ENCODE measurements at places on chromosomes 6 and 20.

DNA sequence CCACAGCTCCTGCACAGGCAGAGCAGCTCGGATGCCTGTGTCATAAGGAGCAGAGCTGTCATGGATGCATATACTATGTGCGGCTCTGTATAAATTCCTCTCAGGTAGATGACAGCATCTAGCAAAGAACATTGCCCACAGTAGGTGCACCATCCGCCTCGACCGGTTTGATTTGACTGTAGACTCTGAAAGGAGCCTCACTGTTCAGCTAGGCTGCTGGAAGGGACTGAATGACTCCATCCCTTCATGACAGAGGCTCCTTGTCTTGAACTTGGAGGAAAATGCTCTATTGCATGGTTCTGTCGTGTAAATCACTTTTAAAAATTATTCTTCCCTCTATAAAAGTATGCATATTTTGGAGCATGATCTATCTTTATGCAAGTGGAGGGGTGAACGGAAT is 128.8 kb upstream of the QKI start:
- DNase-seq, result no peak

DNA sequence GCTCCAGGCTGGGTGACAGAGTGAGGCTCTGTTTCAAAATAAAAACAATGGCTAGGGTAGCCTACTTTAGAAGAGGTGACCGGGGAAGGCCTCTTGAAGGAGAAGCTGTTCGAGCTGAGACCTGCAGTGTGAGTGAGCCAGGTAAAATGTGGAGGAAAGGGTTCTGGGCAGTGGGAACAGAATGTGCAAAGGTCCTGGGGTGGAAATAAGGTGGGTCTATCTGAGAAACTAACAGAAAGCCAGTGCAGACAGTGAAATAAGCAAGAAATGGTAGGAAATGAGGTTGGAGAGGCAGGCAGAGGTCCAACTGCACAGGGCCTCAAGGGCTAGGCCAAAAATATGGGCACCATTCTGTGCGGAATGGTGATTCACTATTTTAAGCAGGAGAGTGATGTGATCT is 53.4 kb downstream of the BPIFB1 start:
- DNase-seq, result no peak

DNA sequence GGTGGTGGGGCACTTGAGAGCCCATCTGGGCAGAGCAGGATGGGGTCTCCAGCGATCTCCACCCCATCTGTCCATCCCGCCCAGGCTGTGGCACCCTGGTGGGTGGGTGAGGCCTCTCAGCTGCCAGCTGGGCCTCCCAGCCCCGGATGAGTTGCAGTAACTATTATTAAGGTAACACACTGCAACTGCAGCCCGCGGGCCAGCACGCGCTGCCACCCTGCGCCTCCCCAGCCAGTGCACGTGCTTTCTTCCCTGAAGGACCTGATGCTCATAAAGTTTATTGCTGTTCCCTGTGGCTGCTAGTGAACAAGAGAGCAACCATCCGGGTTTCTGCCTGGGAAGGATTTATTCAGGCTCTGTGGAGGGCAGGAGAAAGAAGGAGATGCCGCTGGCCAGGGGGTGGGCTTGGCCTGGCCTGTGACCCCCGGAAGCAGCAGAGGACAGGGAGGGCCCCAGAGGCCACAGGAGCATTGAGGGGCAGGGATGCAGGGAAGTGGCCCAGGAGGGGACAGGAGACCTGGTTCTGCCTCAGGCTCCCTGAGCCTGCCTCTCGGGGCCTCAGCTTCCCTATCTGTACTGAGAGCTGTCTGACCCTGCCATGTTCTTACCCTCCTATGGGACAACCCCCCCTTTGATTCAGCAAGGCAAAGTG is 1.7 kb downstream of the IP6K3 start:
- DNase-seq, result no peak

GRCh38 chr6:111591370-111591900 is 14.2 kb downstream of the TRAF3IP2 start:
- DNase-seq, result no peak

GRCh38 chr6:138275976-138276375 is 57.7 kb upstream of the PBOV1 start:
- no peak for DNase-seq

- DNase-seq, result peak; percentile 47
Measured at GRCh38 chr20:24795436-24795835, 153.6 kb upstream of the CST7 start.

GRCh38 chr20:49961413-49961812 is 21.4 kb upstream of the SNAI1 start:
- no peak for DNase-seq

DNA sequence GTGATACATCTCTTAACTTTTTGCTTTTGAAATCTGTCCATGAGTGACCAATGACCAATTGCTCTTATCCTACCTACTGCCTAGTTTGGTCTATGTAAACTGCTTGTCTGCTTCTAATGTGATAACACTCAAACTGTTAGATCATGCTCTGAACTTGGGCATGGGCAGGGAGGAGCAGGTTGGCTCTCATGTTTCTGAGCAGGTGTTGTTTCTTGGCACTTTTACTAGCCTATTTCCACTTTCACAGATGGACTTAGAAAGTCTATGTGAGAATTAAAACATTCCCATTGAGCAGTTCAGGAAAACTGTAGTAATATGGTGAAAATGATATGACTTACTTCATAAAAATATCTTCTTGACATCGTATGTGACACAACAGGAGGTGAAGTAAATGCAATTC is 538.4 kb downstream of the HACE1 start:
- DNase-seq, result no peak

GRCh38 chr20:36541768-36542488 is 609 bp downstream of the MYL9 start:
- DNase-seq, result peak; percentile 57

DNA sequence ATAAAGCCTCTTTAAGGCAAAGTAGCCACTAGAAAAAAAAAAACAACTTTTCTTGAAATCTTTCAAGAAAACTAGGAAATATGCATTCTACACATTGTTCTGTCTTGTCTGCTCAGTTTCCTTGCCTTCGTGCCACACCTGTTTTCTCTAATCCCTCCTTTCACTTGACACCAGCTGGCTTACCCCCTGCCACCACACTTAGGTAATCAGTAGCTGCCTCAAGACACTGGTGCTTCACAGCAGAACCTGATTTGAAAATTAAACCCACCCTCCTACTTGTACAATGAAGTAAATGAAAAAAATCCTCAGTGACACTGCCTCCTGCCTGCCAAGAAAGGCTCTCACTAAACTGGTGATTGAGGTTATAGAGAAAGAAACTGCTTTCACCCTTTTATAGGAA is 45.8 kb upstream of the SCML4 start:
- no peak for DNase-seq

DNA sequence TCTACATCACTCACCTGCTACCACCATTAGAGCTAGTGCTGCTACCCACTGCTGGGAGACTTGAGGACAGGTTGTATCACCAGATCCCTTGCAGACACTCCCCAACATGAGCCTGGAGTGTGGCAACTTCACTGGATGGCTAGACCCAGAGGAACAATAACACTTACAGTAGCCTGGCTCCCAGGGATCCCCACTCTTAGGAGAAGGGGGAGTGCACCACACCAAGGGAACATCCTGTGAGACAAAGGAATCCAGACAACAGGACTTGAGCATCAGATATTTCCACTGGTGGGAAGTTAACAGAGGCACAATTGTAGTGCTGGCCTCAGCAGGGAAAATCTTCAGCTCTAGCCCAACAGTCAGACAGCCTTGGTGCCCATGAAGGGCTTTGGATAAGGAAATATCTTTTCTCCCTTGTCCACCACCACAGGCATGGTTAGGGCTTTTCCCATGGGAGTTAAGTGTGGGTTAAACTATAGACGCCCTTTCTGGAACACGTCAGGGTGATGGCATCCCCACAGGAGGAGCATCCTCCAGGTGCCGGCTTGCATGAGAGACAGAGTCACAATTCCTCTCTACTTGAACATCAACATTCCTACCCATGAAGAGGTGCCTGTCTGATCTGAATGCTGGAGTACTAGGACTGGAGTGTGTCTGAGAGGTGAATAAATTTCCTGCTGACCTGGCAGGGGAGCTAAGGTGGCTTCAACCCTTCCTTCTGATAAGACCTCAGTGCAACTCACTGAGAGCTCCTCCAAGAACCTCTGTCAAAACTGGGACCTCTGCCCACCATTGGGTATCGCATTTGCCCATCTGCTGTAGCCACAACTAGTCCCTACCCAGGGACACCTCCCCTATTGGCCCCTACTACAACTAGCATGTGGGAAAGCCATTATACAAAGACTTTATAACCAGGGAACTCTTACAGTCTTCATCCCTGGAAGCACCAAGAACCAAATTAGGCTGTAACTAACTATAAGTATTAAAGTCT is 55.4 kb upstream of the SIRPG start:
- no peak for DNase-seq

DNA sequence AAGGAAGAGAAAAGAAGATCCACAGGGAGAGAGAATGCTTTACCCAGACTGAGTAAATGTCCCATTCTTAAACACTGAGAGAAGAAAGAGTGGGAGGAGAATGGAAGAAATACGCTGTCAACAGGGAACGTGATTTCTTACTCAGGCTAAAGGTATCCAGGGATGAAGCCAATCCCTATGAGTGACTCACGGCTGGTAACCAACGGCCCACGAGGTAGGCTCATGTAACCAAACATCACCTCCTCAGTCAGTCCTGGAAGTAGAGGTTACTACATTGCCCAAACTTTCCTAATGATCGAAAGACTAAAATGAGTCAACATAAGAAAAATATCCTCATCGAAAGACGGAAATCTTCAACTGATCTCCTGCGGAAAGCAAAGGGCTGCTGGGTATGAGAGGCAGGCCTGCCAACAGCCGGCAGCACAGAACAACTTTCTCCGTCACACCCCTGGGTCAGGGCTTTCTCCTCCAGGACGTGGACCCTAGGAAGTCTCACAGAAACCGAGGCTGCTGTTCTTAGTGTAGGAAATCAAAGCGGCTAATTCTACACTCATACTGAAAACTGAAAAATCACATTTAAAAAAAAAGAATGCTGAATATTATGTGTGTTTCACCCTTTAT is 292.6 kb downstream of the GMDS start:
- DNase-seq, result no peak

GRCh38 chr20:51985013-51985415 is 182.7 kb upstream of the SALL4 start:
- no peak for DNase-seq

DNA sequence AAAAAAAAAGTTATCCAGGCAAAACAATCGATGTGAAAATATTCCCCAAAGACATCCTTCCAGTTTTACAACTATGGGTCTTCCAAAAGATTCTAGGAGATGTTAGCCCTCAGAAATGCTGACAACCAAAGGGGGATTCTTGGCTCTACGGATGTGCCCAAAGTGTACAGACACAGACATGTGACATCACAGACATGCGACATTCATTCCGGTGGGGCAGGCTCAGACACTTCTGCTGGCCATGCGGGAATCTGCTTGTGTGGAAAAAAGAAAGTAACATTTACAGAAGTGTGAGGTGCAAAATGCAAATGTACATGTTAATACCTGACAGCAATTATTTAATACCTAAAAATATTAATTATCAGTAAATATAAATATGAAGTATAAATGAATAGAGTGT is 268.6 kb downstream of the FOXC1 start:
- no peak for DNase-seq

DNA sequence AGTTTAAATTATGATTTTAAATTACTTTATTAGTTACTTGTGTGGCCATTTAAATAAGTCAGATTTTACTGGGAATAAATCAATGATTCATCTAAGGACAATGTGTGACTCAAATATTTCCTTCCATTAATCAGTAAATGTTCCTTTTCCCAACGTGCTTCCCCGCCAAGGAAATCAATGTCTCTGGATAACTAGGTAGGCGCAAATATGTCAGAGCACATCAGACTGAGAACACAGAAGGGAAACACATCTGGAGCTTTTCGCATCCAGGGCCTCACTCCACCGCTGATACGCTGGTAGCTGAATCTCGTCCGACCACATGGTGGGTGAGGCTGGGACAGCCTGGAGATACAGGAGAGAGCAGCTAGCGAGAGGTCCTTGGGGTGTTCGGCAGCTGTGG is 56.4 kb upstream of the RPS6KA2 start:
- DNase-seq, result no peak

DNA sequence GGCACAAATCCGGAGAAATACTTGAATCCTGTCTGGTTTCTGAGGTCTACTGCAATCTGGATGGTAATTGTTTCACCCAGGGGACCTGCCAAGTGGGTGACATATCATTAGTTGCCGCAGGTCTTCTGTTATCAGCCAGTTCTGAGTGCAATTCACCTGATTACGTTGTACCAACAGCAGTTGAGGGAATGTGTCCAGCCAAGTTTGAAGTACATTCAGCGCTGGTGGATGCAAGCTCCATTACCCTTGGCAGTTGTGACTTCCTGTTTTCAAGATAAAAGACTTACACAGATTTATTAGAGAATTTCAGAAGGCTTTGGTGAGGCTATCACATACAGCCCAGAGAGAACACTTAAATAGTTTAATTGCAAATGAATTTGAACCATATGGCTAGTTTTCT is 42.8 kb downstream of the FNDC1 start:
- DNase-seq, result no peak

- DNase-seq, result peak; percentile 84
Measured at GRCh38 chr20:36541227-36541767, at the start of gene MYL9. TSS of gene MYL9 (plus strand) at chr20:36541519. CDS start at chr20:36544885, 3,366 bp downstream.

DNA sequence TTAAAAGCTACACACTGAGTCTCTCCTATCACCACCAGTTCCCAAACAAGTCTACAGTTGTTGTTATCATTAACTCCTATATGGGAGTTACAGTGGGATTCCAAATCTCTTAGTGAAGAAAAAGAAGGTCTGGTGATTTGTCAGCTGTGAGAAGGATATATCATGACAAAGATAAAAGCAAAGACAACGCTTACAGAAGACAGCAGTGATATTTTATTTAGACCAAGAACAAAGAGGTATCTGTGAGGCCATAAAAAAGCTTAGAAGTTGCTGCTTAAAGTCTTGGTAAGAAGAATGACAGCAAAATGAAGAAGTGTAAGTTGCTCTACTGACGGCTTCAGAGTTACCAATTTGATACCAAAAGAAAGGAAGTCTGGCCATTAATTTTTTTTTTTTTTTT is 47.2 kb downstream of the CHD6 start:
- DNase-seq, result no peak

DNA sequence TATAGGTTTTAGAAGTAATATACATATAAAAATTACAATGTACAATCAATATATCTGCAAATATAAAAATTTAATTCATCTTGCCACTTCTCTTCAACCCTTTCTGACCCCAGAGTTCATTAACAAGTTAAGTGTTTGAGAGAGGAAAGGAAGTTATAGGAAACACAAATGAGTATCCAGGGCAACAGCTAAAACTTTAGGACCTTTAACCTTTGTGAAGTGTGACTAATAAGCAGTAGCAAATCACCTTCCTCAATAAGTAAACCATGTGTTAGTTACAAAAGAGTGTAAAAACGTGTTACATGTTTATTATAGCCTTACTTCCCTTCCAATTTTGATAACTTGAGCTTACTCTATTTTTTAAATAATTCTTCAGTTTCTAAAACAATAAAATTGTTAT is 73.4 kb upstream of the SIM1 start:
- DNase-seq, result no peak

- no peak for DNase-seq
Measured at GRCh38 chr6:158445426-158446085, 114.3 kb upstream of the TMEM181 start.

GRCh38 chr6:168447700-168448099 is 6.7 kb downstream of the SMOC2 start:
- DNase-seq, result no peak

- no peak for DNase-seq
Measured at GRCh38 chr6:5443491-5443890, 182.2 kb downstream of the FARS2 start.

Data from GM13976 (cell line).